ENCODE measurements at places on chromosomes 3 and 15.
A peak's percentile ranks its signal among the peaks of the same experiment; 100 is the strongest.

- no peaks in the 10 kb centered on the region for H3K36me3 ChIP-seq
- H3K27ac ChIP-seq = no peak overlapping the region
- no peak for DNase-seq
- peaks cover 8% of the 10 kb centered on the region for H3K4me1 ChIP-seq
- H3K27me3 ChIP-seq = peaks cover 12% of the 10 kb centered on the region
Observed at GRCh38 chr3:160154596-160154995, 70.6 kb upstream of the C3orf80 start.

DNA sequence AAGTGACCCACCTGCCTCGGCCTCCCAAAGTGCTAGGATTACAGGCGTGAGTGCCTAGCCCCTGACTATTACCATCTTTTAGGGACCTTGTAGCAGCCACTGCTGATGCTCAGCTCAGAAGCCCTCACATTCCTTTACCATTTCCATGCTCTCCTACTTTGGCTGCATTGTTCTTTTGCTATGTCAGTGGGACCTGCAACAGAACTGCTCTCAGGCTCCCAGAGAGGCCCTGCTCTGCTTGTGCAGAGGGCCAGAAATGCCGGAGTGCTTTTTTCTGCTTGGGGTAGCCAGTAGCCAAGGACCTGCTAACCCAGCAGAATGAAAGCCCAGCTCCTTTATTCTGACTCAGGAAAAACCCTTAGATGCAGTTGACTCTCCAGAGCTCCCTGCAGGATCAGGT is 18.3 kb upstream of the PROK2 start:
- no peak overlapping the region for H3K4me3 ChIP-seq
- no peak for DNase-seq
- peaks cover 55% of the 10 kb centered on the region for H3K27me3 ChIP-seq

DNA sequence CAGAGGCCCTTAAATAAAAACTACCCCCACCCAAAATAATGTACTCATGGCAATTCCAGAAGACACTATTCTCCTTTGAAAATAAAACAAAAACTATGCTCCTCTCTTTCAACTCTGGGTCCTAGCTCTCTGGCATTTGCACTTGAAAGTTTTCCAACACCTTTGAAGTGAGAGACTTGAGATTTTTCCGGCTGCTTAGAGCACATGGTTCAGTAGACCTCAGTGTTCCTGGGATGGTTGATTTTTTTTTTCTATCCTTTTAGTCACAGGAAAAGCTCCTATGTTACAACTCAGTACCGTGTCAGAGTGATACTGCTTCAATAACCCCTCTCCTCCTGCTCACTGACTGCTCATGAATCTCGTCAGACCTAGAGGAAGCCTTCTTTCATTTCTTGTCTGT is 118.3 kb upstream of the TUSC7 start:
- H3K4me3 ChIP-seq = no peak overlapping the region
- H3K27me3 ChIP-seq = peaks cover 5% of the 10 kb centered on the region
- H3K27ac ChIP-seq = no peak overlapping the region
- no peaks in the 10 kb centered on the region for H3K4me1 ChIP-seq
- H3K36me3 ChIP-seq = no peaks in the 10 kb centered on the region

- DNase-seq = peak; percentile 92
- H3K27me3 ChIP-seq = no peaks in the 10 kb centered on the region
- peak within 1 kb of the TSS; percentile 84 for H3K27ac ChIP-seq
- H3K36me3 ChIP-seq = peaks cover 6% of the 10 kb centered on the region
Observed at GRCh38 chr3:125374996-125375941, at the start of gene ZNF148. TSS of gene ZNF148 (minus strand) at chr3:125375325. CDS start at chr3:125313640, 61,685 bp downstream.

DNA sequence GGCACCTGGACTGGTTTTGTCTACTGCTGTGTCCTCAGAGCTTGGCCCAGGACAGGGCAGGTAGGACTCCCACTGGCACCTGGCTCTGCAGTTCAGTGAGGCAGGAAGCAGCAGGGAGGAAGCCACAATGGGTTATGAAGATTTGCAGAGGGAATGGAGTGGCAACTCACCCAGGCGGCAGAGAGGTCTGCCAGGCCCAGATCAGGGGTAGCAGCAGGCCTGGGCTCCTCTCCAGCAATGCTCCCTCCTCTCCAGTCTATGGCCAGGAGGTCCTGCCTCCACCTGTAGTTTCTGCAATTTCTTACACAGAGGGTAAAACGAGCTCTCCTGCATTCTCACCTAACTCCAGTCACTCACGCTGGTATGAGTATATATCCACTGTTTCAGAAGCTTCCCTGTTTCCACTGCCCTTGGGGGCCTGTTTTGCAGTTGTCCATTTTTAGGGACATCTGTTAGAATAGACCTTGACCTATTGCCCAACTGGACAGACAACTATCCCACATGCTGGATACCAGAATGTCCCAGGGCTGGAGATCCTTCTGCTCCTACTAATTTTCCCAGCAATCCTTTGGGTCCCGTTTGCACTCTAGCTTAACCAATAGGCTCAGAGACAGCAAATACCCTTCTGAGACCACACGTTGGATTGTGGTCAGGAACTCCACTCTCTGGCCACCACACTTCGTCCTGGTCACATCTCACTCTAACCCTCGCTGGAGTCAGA is 35.2 kb downstream of the HMCES start:
- no peaks in the 10 kb centered on the region for H3K27me3 ChIP-seq
- peak overlapping the region; percentile 94 for H3K4me3 ChIP-seq
- peaks cover 14% of the 10 kb centered on the region for H3K4me1 ChIP-seq
- no peaks in the 10 kb centered on the region for H3K36me3 ChIP-seq
- H3K27ac ChIP-seq = no peak overlapping the region

- no peaks in the 10 kb centered on the region for H3K4me1 ChIP-seq
Observed at GRCh38 chr3:149188494-149188893, 33.1 kb downstream of the CP start.

Data from mesenchymal stem cell (in vitro differentiated cells and primary cell).